ENCODE measurements at places on chromosomes 7 and 10.

DNA sequence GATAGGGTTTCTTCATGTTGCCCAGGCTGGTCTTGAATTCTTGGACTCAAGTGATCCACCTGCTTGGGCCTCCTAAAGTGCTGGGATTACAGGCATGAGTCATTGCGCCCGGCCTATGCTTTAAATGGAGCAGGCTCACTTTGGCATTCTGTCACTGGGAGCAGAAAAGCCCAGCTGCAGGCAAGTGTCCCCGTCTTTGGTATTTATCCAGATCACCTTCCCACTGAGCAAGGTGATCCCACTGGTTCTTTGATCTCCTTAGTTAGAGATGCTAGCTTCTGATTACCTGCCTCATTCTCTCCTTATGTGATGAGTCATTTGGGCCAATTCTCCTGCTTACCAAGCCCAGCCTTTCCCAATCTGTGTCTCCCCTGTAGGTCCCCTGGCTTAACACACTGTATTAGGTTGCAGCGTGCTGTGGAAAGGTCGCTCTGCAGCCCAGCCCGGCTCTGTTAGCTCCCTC is 39.3 kb downstream of the SPDYE5 start:
- DNase-seq: no peak

- no peak for DNase-seq
These were observed 10.0 kb downstream of the ERLIN1 start for GRCh38 chr10:100175875-100176274.

DNA sequence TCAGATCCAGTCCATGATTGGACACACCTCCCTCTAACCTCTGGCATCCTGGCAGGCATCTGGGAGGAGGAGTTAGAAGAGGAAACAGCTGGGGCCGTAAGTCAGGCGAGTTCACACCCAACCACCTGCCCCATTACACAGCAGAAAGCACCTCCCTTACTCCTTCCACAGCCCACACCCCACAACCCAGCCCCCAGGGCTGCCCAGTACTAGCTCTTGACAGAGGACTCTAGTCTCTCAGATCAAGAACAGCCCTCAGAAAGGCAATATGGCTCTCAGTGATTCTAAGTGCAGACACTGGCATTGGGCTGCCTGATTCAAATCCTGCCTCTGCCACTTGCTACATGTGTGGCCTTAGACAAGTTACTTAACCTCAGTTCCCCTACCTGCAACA is 34.1 kb downstream of the KCNMA1 start:
- peak; percentile 77 for DNase-seq

DNA sequence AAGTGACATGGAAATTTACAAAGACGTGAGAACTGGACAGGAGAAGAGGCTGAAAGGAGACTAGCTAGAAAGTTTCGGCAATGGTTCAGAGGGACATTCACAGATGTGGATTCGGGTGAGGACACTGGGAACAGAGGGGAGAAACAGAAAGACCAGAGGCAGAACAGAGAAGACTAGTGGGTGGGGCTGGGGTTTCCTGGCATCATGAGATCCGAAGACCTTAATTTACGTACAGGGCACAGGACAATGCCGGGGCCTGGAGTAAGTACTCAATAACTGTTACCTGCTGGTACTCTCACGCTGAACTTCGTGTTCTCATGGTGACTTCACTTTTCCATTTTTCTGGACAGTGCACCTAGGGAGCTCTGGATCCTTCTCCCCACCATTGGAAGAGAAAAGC is 53.5 kb downstream of the VOPP1 start:
- no peak for DNase-seq

DNA sequence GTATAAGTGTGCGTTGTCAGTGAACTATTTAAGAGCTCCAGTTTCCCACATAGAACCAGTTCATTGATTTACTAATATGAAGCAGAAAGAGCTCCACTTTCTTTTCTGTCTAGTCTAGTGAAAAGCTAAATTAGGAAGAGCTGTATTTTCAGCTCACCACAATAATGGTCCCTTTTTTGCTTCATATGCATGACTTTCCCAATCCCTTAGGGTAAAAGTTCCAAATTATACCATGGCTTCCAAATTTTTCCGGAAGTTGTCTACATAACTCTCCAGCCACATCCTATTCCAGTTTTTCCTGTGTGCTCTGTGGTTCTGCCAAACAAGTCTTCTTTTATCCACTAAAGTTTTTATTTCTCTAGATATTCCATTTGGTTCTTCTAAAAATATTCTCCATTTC is 685.2 kb downstream of the REEP3 start:
- no peak for DNase-seq

GRCh38 chr10:62858364-62858763 is 42.2 kb upstream of the EGR2 start:
- no peak for DNase-seq

DNA sequence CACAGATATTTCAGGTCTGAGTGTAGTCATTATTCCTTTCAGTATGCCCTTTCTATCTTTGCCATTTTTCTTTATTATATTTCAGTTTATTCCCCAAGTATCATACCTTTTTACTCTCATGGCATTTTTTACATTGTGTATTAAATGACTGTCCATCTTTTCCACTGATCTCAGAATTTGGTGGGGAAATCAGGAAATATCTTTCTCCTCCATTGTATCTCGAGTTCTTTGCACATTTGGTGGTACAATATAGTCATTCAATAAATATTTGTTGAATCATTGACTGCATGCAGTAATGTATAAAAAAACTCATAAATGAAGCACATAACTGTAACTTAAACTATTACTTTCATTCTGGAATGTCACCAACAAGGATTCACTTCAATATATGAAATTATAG is 354.7 kb downstream of the HGF start:
- peak; percentile 17 for DNase-seq

DNA sequence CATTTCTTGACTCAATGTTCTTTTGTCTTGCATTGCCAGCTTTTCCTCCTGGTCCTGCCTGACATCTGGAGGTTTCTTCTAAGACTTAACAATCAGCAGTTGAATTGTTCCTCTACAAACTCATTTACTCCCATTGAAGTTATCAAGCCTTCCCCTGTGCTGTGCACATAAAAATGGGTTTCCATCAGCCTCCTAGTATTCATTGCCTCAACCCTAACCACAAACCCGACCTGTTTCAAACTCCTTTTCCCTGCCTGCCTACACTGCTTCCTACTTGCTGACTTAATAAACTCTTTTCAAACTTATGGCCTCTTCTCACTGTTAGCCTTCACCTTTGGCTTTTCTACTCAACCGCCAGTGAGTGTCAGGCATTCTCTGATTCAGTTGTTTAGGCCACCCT is 9.4 kb upstream of the CDK6 start:
- DNase-seq: no peak

- DNase-seq: no peak
These were observed 14.4 kb downstream of the HTRA1 start for GRCh38 chr10:122475591-122476332.

GRCh38 chr7:159030490-159031134 is 114.1 kb downstream of the VIPR2 start:
- DNase-seq: peak; percentile 24

DNA sequence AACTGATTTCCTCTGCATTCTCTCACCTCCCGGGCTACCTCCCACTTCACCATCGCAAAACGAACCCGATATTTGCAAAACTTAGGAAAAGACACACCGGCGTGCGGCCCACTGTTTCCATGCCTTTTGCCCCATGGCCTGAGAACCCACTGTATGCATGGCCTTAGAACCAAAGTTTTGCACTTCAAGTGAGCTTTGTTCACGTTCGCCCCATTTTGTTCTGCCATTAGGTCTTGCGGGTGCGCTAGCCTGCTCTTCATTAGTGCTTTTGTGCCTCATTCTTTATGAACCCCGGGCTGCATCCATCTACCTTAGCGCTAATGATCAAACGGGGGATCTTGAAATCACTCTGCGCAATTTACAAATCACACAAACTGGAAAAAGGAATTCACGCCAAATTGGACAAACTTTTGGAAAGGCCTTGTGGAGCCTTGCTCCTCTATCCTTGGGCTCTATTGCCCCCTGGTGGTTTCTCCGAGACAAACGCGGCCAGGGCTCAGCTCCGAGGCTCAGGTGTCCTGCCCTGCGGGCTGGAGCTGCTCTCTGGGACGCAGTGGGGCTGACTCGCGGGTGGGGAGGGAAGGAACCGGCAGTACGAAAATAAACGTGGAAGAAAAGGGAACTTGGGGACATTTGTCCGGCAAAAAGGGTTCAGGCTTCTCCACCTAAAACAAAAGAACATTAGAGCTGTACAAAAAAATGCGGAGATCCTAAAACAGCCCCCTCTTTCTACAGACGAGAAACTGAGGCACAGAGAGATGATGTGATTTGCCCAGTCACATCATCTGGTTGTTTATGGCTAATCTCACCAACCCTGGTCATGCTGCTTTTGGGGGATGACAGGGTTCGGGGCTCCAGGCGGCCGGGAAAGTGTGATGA is 300.4 kb upstream of the NFE2L3 start:
- peak; percentile 42 for DNase-seq

GRCh38 chr7:107609811-107610261 is 29.8 kb downstream of the BCAP29 start:
- peak; percentile 91 for DNase-seq

DNA sequence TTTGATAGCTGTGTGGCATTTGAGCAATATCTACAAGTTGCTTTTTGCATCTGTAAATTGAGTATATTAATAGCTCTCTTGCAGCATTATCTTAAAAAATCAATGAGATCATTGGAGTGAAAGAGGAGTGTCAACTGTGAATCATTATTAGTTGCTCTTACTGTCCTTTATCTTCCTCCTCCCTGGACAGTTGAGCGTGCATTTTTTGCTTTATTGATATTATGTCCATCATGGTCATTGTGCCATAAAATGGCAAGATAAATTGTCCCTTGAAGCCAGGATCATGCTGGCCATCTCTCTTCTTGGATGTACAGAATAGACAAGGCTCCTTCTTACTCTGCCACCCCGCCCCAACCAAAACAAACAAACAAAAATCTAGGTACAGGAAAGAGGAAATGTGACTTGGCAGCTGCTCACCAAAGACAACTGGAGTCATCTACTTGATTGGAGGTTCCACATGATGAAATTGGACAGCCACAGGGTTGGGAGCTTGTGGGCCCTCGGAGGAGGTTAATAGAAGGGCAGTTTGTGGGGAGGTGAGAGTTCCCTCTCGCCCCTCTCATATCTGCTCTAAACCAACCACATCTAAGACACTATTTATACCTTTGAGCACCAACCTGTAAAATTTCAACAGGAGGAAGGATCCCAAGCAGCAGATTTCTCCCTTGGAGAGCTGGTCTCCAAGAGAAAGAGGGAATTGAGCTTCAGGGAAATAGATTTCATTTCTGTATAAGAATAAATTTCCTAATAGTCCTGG is 252.7 kb downstream of the SKIDA1 start:
- peak; percentile 12 for DNase-seq

GRCh38 chr10:50224330-50224952 is 26.9 kb downstream of the ASAH2 start:
- peak; percentile 81 for DNase-seq

DNA sequence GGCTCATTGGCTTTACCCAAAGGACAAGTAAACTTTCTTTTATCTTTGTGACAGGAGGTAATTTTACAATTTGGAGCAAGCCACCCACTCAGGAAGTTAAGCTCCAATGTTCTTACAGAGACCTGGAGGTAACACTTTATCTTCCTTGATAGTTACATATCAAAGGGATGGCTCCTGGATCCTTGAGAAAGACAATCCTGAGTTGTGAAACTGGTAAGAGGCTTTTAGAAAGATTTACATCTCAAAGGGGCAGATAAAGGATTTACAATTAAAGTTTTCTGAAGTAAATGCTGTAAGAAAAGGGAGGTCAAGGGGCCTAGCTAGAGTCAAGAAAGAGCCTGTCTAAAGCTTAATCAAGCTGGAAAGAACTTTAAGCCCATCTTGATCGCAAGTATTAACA is 124.4 kb upstream of the ZNF804B start:
- DNase-seq: no peak

DNA sequence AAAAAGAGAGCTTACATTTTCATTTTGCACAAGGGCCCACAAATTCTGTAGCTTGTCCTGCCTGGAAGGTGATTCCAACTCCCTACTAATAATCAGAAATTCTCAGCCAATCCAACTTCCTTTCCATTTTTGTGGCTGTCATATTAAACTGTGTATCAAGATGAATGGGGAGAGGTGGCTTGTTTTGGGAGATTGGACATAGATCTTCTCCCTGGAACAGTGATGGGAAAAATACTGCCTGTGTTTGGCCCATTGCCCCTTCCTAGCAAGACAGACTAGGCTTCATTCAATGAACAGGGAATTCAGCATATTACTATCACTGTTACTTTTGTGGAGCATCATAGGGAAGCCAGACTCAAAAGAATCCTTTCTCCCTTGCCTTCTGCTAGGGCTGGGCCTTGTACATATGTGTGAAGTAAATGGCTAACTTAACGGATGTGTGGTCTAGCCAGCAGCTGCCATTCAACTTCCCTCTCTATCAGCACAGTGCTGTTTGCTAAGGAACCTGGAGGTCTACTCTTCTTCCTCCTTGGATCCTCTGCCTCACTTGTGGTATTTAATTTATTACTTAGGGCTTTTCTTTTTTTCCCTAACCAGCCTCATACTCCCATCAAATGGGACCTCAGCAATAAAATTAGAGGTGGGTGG is 326.0 kb downstream of the BICC1 start:
- DNase-seq: no peak

- DNase-seq: no peak
These were observed 26.1 kb downstream of the IL2RA start for GRCh38 chr10:6035931-6036575.

GRCh38 chr7:3482147-3482921 is 181.3 kb downstream of the SDK1 start:
- peak; percentile 37 for DNase-seq

DNA sequence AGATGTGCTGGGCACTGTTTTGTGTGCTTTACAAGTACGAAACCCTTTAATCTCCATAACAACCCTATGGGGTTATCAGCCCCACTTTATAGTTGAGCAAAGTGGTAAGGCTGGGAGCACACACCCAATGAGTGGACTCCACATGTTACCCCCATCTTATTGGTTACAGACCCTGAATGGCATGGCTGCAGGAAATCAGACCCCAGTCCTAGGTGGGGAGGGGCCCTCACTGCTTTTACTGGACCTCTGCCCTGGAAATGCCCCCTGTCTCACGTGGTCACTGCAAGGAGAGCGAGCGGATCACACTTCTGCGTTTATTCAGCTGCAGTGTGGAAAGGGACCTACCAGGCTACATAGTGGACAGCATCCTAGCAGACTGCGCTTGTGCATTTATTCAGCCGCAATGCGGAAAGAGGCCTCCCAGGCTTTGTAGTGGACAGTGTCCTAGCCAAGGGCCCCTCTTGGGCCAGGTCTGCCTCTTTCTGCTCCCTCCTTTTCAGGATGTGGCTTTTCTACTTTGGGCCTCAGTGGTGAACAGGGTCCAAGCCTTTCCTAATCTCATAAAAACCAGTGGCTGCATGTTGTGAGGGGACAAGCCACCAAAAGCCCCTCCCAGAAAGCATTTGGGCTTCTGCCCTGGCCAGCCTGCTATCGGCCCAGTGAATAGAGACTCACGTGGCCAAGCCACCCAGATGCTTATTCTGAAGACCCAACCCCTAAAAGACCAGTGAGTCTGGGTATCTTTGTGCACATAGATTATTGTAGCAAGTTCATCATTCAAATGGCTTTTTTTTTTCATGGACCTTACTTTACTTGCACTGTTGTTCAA is 405.7 kb upstream of the RNF32 start:
- no peak for DNase-seq

Data from lung microvascular endothelial cell (primary cell).